ENCODE measurements at places on chromosomes 1 and 21. TPM values are rescaled to one million over a fixed set of nuclear protein-coding genes. Genes with fewer than 3 reads are reported as not detected.
A peak's percentile ranks its signal among the peaks of the same experiment; 100 is the strongest.

DNA sequence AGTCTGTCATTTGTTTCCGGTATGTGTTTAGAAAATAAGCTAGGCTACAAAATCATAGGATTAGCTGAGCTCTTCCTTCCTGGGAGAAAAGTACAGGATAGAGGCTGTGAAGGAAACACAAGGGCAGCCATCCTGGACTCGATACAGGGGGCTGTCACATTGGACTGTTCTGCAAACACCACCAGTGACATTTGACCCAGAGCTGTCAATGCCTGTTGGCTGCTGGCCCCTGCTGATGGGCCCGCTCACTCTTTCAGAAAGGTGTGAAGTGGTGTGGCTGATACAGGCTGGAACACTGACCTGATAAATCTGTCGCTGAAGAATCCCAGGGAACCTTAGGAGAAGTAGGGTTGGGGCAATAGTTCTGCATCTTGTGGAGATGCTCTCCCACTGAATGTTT lies 183.1 kb downstream of the RHOU start:
- DNase-seq = no peak

- DNase-seq = no peak
Observed at GRCh38 chr1:45337630-45338325, 2.2 kb upstream of the TOE1 start.

DNA sequence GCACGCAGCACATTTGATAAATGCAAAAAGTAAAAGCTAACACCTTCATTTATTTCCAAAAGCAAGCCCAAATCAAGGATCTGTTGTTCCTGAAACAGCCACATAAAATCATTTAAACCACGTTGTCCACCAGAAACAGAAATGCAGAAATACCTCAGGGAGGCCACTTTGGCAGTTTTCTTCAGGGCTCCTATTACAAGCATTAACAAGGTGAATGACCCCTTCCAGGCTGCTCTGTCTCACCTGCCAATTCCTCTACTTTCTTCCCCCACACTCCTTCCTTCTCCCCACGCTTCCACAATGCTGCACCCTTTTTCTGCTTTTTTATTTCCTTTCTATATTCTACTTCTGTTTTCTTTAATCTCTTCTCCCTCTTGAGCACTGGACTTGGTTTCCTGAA lies 55.0 kb upstream of the PTGFRN start:
- no peak for DNase-seq

DNA sequence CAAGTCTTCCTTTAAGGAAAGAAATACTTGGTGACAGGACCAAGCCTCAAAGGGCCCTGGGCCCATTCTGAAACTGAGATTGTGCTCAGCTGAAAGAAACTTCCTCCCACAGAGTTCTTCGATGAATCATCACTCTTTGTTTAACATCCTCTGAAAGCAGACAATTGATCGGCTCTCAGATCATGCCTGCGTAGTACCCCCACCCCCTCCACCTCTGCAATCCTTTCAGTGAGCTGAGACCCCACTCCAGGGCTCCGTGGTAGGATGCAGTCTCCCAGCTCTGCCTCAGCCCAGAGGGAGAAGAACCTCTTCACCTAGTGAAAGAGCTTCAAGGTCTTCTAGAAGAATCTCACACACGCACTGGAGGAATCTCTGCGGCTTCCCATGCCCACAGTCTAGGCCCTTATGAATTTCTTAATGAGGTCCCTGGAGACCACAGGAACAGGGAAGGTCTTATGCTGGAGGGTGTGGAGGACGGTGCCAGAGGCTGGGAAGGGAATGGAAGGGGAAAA lies 104.9 kb upstream of the SOD1 start:
- DNase-seq = no peak

DNA sequence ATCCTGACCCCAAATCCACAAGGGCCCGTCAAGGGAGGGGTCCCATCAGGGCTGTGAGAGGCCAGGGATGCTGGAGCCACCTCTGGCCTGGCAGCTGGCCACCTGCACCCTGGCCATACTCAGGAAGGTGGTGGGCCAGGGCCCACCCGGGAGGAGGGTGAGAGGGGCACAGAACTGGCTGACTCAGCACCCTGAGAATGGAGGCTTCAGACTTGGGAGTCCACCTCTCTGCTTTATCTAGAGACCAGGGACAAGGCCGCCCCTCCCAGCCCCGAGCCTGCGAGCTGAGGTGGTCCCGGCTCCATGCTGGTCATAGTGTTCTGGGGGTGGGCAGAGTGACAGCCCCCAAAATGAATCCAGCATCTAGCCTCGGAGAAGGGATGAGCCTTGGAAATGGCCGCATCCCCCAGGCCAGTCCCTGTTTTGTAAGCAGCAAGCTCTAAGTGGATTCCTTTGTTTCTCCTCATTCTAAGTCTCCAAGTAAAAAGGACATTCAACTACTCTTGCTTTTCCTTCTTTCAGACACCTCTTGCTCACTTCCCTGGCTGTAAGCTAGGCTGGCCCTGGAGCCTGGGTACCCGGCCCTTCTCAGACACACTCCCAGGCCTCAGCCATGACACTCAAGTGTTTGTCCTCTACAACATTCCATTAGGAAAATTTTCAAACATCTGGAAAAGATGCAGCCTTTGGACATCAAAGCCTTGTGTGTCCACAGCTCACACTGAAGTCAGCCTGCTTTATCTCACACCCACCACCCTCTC lies 12.3 kb downstream of the WNT3A start:
- no peak for DNase-seq

DNA sequence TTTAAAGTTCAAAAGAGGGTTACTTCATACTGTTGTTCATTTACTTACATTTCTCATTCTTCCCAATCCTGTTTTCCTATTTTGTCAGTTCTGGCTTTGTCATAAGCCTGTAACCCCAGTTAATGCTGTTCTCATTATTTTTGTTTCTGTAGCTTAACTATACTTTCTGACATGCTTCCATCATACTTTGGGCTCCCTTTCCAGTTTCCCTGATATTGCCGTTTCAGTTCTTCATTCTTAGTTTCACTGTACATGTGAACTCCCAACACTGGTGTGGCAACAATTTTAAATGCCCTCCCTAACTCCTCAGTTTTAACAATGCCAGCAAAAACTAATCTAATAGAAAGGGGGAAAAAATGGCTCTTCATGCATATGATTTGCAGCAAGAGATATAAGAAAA lies 456.7 kb downstream of the LMO4 start:
- DNase-seq = no peak

GRCh38 chr21:45990741-45991605 lies 9.4 kb downstream of the COL6A1 start:
- DNase-seq = peak; percentile 75

DNA sequence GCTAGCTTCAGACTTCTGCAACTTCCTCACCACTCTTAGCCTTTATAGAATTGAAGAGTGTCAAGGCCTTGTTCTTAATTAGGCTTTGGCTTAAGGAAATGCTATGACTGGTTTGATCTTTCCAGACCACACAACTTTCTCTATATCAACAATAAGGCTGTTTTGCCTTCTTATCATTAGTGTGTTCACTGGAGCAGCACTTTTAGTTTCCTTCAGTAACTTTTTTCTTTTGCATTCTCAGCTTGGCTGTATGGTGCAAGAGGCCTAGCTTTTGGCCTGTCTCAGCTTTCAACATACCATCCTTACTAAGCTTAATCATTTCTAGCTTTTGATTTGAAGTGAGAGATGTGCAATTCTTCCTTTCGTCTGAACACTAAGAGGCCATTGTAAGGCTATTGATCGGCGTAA lies 8.6 kb downstream of the PRKACB start:
- no peak for DNase-seq

- DNase-seq = no peak
Observed at GRCh38 chr1:203506858-203507626, 13.1 kb downstream of the OPTC start.

GRCh38 chr1:192603218-192603787 lies 27.7 kb downstream of the RGS1 start:
- DNase-seq = no peak

- peak; percentile 16 for DNase-seq
Observed at GRCh38 chr1:11518791-11519628, 40.1 kb downstream of the DISP3 start.

GRCh38 chr1:109617291-109617801 lies 2.1 kb downstream of the GNAT2 start:
- no peak for DNase-seq

DNA sequence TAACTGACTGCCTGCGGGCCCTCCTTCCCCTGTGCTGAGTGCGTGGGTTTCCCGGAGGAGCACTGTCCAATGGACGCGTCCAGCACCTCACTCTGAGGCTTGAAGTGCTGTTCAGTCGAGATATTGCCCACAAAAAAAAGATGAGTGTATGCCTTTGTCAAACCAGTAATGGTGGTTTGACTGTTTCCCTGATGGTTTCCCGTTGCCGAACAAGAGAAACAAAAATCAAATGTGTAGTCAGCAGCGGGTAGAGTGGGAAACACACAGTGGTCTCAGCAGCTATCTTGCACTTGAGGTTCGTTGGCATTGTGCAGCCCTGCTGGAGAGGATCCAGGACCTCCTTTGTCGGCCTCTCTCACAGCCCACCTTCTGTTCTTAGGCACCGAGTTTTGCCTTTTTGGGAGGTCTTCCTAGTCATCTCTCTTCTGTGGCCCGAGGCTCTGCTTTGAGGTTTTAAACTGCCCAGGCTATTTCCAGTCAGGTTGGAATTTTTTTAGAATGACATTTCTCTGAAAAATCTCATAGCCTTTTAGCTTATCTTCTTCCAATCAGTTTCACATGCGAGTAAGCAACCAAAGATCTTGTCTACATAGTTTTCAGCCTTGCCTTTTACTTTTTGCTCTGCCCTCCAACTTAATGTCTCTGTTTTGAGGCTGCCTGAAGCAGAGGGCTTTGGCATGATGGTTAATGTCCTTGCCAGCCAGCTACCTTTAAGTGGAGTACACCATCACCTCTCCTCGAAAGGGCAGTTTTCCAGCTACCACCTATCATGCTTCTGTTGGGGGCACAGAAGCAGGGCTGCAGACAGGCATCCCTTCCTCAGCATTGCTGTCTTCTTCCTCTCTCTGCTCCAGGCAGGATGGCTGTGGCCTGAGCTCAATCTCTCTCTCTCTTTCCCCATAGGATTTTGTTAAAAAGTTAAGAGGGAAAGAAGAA lies 132.3 kb downstream of the URB2 start:
- no peak for DNase-seq

DNA sequence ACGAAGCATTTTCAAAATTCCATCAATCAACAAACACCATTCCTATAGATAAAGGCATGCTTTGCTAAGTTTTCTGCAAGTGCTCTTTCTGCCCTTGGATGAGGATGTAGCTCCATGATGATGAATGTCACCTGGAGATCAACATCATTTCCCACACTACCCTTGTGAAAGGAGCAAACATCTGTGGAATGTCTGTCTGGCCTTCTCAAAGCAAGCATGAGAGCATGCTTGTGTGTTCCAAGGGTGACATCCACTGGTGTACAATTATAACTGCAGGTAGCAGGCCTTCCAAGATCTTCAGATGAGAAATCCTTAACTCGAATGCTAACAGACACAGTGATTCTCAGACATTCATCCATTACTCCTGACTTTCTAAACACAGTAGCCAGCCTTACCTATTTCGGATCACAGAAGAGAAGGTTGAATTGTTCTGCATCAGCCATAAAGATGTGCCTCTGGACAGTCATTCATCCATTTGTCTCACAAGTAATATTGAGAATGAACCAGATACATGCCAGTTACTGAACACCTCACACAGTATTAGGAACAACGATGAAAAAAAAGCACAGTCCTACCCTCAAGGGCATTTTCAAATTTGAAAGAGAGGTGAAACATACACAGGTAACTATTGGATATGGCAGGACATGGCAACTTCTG lies 162.4 kb downstream of the TPR start:
- peak; percentile 88 for DNase-seq

Gene LSS
- polyA plus RNA-seq = 34.9 TPM

Gene SLC1A7
- 0.61 TPM for polyA plus RNA-seq

Gene NID1
- 213 TPM for polyA plus RNA-seq

Gene KRTAP13-2
- not detected for polyA plus RNA-seq

Data from left lung (tissue), 14 donors.